ENCODE measurements at places on chromosomes 11 and 22. TPM values are rescaled to one million over a fixed set of nuclear protein-coding genes. Genes with fewer than 3 reads are reported as not detected.

The OR51B2 gene
- not detected for total RNA-seq

The RAB39A gene
- 0.67 TPM for total RNA-seq

The TPH1 gene
- total RNA-seq = 0.38 TPM

The MEI1 gene
- 0.30 TPM for total RNA-seq

The UBQLNL gene
- total RNA-seq = not detected
